HepG2 (cell line): ENCODE measurements at places on chromosomes 2 and 18. TPM values are rescaled to one million over a fixed set of nuclear protein-coding genes. Genes with fewer than 3 reads are reported as not detected.

Gene EGR4
- polyA plus RNA-seq, result not detected in 2 replicates

Gene ASXL3
- polyA plus RNA-seq, result not detected in 2 replicates

Gene SELENOI
- polyA plus RNA-seq, result 26.2 and 27.7 TPM in 2 replicates

DNA sequence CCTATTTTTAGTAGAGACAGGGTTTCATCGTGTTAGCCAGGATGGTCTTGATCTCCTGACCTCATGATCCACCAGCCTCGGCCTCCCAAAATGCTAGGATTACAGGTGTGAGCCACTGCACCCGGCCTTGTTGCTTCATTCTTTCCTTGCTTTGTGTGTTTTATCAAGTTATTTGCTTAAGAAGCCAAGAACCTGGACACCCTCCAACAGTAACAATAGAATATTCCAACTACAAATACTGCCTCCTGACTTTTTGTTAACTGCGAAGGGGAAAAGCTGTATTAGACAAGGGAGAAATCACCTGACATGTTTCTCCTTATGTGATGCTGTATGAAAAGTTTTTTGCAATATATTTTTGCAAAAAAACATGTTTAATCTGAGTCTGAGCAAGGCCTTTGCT lies 297.2 kb downstream of the NCKAP5 start:
- no peak for DNase-seq

GRCh38 chr2:182445391-182445965 lies 18.6 kb upstream of the PDE1A start:
- no peak for DNase-seq

GRCh38 chr2:177673602-177674595 lies 281.3 kb downstream of the AGPS start:
- DNase-seq, result peak; percentile 13

- peak; percentile 35 for DNase-seq
Measured at GRCh38 chr18:26383454-26384270, 157.4 kb downstream of the TAF4B start.

- no peak for DNase-seq
Measured at GRCh38 chr2:160720098-160720497, 226.5 kb upstream of the RBMS1 start.

GRCh38 chr18:13178976-13179375 lies 39.6 kb upstream of the LDLRAD4 start:
- no peak for DNase-seq
